ENCODE measurements at places on chromosomes 12 and 14. TPM values are rescaled to one million over a fixed set of nuclear protein-coding genes. Genes with fewer than 3 reads are reported as not detected.

The PTPRR gene
- 1.1 TPM for total RNA-seq

The MMP19 gene
- 24.7 TPM for total RNA-seq

The TOGARAM1 gene
- 7.5 TPM for total RNA-seq

The KRT6C gene
- total RNA-seq, result not detected

The TAS2R31 gene
- total RNA-seq, result 0.97 TPM

The KRT72 gene
- total RNA-seq, result not detected

The PPM1A gene
- 36.9 TPM for total RNA-seq

The BDKRB2 gene
- 7.8 TPM for total RNA-seq

The P2RX4 gene
- total RNA-seq, result 8.5 TPM

The LRRC43 gene
- not detected for total RNA-seq

The ARHGEF25 gene
- total RNA-seq, result 19.2 TPM

The CLEC12A gene
- total RNA-seq, result not detected

The NPAS3 gene
- not detected for total RNA-seq

The SLC10A1 gene
- not detected for total RNA-seq

The P2RX2 gene
- total RNA-seq, result not detected

The PPP1R36 gene
- total RNA-seq, result 0.81 TPM

The PIANP gene
- 2.4 TPM for total RNA-seq

The PRB2 gene
- not detected for total RNA-seq

The ANO4 gene
- not detected for total RNA-seq

DNA sequence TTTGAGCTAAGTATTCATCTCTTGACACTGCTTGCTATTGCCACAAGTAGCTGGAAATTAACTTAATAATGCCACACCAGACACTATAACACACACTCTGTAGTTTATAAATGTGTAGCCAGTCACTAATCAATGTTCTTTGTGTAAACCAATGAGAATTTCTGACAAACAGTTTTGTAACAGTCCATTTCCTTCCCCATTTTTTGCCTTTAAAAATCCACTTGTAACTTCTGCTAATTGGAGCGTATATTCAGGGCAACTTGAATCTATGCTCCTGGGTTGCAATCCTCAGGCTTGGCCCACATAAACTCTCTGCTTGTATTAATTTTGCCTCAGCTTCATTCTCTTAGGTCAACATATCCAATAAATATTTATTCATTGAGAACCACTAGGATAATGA is 125.0 kb upstream of the DHRS4 start:
- no peak for DNase-seq

GRCh38 chr14:85824526-85824925 is 294.6 kb downstream of the FLRT2 start:
- no peak for DNase-seq

- DNase-seq, result peak; percentile 97
These were observed 9.5 kb downstream of the EMP1 start for GRCh38 chr12:13205809-13206559.

- DNase-seq, result no peak
These were observed 209.6 kb downstream of the MED13L start for GRCh38 chr12:116067892-116068291.

GRCh38 chr14:92653162-92653651 is 95.2 kb downstream of the LGMN start:
- DNase-seq, result no peak

GRCh38 chr12:124582108-124582424 is 14.7 kb upstream of the NCOR2 start:
- no peak for DNase-seq

GRCh38 chr12:132253698-132254480 is 75.5 kb downstream of the GALNT9 start:
- DNase-seq, result no peak

GRCh38 chr12:67056329-67056728 is 212.8 kb upstream of the CAND1 start:
- DNase-seq, result no peak

DNA sequence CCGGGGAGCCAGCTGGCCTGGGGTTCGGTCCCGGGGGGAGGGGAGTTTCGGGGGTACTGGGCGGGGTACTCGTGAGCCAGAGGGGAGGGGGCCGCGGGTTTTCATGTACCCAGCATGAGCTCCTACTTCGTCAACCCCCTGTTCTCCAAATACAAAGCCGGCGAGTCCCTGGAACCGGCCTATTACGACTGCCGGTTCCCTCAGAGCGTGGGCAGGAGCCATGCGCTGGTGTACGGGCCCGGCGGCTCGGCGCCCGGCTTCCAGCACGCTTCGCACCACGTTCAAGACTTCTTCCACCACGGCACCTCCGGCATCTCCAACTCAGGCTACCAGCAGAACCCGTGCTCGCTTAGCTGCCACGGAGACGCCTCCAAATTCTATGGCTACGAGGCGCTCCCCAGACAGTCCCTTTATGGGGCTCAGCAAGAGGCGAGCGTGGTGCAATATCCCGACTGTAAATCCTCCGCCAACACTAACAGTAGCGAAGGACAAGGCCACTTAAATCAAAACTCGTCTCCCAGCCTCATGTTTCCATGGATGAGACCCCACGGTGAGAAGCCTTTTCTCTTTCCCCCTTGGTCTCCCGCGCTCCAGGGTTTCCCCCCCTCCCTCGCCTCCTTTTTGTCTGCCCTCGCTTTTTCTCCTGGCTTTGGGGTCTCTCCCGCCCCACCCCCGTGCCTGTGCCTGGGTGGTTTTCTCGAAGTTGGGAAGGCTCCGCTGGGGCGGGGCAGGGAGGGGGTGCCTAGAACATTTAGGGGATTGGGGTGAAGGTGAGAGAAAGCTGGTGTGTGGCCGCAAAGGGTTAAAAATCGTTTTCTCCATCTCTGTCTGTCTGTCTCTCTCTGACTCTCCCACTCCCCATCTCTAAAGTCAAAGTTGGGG is 627 bp downstream of the HOXC8 start:
- DNase-seq, result no peak

GRCh38 chr14:35286003-35286600 is 6.1 kb upstream of the PSMA6 start:
- DNase-seq, result no peak

DNA sequence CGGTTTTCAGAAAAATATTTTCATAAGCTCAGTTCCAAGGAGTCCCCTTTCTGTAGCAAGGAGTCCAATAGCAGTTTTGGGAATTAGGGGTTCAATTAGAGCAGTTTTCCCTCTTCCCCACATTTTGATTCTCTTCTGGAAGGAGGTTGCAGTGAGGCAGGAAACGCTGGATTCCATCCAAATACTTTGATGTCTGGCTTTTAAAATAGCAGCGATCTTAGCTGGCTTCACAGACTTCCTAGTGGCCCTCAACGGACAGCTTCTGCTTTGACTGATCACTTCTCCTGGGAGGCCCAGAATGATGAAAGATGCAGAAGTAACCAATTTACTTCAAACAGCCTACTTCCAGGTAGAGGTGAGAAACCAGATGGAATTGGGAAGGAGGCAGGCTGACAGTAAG is 63.1 kb downstream of the C12orf75 start:
- DNase-seq, result no peak

DNA sequence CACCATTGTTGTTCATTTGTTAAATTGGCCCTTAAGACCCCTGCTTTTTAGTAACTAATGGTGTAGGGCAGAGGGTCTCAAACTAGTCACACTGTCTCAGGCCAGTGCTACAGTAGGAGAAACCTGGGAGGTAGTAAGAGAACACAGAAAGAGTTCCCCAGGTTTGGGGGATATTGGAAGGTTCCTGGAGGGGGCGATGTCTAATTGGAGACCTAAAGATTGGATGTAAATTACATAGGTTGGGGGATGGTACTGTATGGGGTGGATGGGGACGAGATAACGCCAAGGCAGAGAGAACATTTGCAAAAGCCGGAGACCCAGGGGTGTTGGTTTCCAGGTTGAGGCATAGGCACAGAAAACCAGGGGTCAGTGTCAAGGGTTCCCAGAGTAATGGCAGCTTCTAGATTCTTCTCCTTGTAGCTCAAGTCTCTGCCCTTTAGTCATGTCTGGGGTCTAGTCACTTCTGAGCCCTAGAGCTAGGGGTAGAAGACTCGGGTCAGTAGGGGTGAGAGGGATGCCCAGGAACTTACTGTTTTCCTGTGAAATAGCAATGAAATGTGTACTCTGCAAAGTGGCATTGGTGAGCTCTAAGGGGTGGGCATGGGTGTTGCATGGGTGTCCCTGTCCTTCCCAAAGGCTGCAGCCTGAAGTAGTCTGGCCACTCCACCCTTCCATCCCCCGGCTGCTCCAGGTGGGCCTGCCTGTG is 21.8 kb downstream of the PLEKHG3 start:
- no peak for DNase-seq

DNA sequence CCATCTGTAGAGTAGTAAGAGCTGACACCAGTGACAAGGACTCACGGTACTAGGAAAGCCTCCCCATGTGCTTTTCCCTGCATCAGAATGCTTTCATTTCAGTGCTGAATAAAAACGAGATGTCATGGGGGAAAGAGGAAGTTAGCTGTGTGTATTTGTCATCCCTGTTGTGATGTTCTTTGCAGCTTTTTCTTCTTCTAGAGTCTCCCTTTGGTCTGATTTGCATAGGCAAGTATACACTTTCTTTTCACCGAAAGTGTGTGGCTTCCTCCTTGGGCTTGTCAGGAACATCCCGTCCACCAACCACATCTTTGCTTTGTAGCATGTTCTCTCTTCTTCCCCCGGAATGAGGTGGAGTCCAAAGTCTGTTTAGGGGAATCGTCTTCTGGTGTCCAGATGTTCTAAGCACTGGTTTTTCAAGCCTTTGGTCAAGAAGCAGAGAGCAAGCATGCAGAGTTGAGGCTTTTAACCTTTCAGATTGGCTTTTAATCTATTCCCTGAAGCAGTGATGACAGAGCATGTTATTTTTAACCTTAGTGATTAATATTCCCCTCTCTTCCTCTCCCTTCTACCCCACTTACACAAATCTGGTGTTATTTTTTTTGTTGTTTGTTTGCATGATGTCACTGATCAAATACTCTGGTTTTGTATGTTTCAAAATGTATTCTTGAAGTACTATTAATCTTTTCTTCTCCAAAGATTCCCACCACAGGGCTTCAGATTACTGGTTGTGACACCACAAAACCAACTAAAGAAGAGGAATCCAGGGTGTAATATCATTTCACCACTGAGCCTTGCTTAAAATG is 163.4 kb downstream of the SAMD4A start:
- peak; percentile 33 for DNase-seq

GRCh38 chr14:73758392-73759182 is 44.4 kb upstream of the PNMA1 start:
- DNase-seq, result peak; percentile 45

GRCh38 chr12:68954811-68955210 is 21.8 kb upstream of the CPM start:
- no peak for DNase-seq

DNA sequence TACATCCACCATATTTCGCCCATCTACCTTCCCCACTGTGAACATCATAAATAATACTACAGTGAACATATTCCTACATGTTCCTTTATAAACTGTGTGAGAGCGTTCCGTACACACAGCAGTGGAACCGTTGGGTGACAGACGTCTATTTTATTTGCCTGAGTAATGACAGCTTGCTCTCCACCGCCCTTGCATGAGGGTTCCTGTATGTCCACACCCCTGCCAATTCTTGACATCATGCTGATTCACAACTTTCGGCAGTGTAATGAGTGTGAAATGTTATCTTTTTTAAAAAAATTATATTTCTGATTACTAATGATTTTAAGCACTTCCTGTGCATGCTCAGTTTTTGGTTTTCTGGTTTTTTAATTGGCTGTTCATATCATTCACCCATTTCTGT is 4.3 kb upstream of the RAD52 start:
- peak; percentile 50 for DNase-seq

- DNase-seq, result no peak
These were observed 515.5 kb downstream of the C12orf50 start for GRCh38 chr12:87513536-87514280.

DNA sequence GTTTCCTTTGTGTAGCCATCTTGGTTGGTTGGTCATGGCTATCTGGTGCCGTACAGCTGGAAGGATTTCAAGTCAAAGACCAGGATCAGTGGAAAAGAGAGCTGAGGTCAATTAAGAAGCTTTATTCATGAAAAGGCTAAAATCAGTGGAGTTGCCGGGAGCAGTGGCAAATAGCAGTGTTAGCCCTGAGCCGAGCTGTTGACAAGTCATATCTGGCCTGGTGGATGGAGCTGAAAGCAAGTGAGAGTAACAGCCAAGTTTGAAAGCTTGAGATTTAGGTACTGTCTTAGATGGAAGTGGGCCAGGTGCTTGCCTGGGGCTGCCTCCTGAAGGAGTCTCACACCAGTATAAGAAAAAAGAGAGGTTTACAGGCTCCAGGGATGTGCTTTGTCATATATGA is 9.0 kb downstream of the BATF start:
- DNase-seq, result no peak

DNA sequence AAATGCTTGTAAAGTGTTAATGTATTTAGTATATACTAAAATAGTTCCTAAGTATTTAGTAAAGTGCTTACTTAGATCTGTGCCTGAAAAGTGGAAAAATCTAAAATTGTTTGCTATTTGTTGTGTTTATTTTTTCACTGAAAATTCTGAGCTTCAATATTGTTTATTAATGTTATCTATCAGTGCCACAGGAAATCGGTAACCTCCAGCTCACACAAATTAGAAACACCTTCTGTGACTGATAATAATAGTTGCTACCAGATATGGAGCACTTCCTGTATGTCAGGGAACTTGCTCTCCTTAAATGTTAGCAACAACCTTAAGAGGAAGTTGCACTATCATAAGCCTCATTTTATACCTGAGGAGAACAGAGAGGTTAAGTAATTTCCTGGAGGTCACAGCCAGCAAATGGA is 723 bp upstream of the LRP10 start:
- no peak for DNase-seq

- no peak for DNase-seq
These were observed 11.1 kb upstream of the KRT1 start for GRCh38 chr12:52691076-52691840.

GRCh38 chr14:67358924-67359774 is 455 bp downstream of the ATP6V1D start:
- peak; percentile 65 for DNase-seq

DNA sequence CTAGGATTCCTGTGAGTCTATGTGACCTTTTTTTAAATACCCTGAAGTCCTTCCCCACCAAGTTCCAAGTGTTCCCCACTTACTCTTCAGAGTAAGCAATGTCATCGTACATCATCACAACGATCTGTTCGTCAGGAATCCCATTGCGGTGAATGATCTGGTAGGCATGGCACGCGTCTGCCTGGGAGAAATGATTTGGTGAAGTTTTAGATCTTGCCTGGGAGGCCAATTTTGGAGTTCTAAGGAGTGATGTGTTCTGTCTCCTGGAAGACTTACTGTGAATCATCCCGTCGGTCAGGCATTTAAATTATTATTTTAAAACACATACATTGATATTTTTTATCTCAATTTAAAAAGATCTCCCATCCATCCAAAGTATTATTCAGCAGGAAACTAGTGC is 29.8 kb downstream of the LGMN start:
- DNase-seq, result no peak

- no peak for DNase-seq
These were observed 71.4 kb upstream of the PRMT8 start for GRCh38 chr12:3419558-3419957.

- no peak for DNase-seq
These were observed 10.5 kb downstream of the ZBTB1 start for GRCh38 chr14:64515053-64515452.

Measured in HFFc6 (cell line).